ENCODE measurements at places on chromosomes 13 and 19.

GRCh38 chr13:54175466-54175865, 1146.9 kb downstream of the OLFM4 start:
- no peak for DNase-seq

DNA sequence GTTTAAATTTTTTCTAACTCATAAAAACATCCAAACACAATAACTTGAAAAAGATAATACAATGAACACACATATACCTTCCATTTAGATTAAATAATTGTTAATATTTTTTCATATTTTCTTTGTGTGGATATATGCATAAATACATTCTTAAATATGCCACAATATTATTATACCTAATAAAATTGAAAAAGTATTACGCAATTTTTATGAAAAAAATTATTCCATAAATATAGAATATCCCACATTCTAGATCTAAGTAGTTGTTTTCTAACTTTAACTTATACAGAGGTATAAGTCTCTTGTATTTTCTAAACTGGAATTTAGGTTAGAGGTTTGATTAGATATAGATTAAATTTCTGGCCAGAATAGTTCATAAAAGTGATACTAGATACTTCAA, 34.3 kb downstream of the POU4F1 start:
- no peak for DNase-seq

- no peak for DNase-seq
Observed at GRCh38 chr19:33819880-33820781, 23.5 kb downstream of the KCTD15 start.

DNA sequence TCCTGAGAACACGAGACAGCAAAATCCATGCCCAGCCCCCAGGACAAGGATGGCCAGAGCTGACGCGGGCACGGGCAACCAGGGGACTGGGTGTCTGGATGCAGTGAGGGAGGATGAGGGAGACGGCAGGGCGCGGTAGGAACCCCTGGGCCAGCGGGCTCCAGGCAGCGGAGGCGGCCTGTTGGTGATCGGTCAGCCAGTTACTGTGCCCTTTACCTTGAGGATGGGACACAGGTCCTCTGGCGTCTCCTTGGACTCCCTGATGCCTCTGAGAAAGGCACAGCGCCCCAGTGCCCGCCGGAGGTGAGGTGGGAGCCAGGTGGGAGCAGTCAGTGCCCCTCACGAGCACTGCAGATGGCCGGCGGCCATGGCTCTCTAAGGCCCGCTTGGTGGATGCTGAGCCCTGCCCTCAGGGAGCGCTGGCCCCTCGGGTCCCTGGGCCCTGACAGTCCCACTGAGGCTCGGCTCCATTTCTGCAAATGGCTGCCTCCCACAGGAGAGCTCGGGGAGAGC, 31.2 kb downstream of the C13orf46 start:
- no peak for DNase-seq

GRCh38 chr19:48325265-48325910, at the start of gene EMP3:
TSS of gene EMP3 (plus strand) at chr19:48325552. CDS start at chr19:48326845, 1,293 bp downstream.
- no peak for DNase-seq

- no peak for DNase-seq
Observed at GRCh38 chr19:6465006-6465405, 935 bp downstream of the CRB3 start.

DNA sequence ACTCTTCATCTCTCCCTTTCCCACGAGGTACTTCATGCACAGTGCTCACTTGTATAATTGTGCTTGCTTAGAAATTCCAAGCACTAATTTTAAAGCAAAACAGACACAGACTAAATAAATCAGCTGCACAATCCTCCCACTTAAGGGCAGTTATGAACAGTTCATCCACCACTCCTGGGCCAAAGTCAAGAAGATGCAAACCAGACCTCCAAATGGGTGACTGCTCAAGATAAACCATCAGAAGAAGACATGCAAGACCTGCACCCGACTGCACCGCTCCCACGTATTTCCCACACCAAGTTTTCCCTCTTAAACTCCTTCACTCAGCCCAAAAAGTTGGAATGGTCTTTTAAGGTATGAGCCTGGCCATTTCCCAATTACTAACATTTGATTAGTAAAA, 19.9 kb downstream of the ZNF235 start:
- DNase-seq: no peak

GRCh38 chr19:19749117-19749907, 16.4 kb upstream of the ZNF14 start:
- DNase-seq: no peak

- DNase-seq: no peak
Observed at GRCh38 chr19:15177269-15178116, 23.3 kb downstream of the NOTCH3 start.

DNA sequence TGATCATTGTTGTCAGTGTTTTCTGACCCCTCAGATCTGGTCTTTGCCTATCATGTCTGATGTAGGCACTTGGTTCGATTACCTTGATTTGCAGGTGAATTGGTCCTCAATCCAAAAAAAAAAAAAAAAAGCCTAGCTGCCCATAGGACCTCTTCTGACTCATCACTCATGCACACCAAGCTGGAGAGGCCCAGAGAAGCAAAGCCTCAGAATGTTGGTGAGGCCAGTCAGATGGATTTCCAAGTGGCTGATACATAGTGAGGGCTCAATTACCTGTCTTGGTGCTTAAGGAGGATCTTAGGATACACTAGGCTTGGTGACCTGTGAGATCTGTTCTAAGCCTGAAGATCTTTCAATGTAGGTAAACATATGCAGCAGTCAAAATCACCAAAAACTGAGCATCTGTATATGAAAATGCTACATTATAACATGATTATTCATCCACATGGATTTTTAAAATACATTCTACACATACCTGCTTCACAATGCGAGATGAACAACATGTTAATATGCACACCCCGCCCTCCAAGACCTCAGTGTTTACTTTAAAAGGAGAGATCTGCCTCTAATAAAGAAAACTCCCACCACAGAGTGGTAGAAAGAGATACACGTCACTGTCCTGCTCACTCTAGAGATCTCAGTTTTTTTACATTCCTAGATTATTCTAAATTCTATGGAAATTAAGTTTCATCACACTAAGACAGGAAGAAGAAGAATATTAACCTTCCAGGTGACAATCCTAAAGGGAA, 79.9 kb upstream of the RAP2A start:
- DNase-seq: no peak

- no peak for DNase-seq
Observed at GRCh38 chr13:77817521-77817920, 101.1 kb downstream of the EDNRB start.

GRCh38 chr19:2517881-2518601, 42.1 kb downstream of the GADD45B start:
- no peak for DNase-seq

- DNase-seq: no peak
Observed at GRCh38 chr13:64684685-64685431, 2545.3 kb downstream of the PCDH9 start.

- no peak for DNase-seq
Observed at GRCh38 chr19:33580645-33581037, 41.1 kb upstream of the CHST8 start.

DNA sequence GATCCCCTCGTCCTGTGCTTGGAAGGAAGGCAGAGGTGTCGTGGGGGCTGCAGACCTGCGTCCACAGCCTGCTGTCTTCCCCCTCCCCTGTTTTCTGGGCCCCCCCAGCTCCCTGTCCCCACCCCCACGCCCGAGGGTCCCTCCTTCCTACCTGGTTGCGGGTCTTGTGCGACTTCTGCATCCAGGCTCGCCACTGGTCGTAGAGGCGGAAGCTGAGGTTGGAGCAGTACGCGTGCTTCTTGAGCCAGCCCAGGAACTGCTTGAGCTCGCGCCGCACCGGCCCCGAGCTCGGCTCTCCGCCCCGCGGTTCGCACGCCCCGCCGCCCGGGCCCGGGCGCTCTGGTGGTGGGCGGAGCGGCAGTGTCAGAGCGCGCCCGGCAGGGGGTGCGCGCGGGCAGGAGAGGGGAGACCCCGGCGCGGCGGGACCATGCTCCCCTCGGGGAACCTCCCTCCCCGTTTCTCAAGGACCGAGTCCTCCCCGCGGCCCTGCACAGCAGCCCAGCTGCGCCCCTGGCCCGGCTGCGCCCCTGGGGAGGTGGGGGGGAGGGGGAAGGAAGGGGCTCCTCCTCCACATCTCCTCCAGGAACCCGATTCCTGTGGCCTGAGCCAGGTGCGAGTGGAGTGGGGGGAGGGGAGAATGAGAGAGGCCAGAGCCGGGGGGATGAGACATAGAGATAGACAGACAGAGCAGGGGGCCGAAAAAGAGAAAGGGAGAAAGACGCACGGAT, 5.7 kb downstream of the REX1BD start:
- DNase-seq: no peak

GRCh38 chr13:76813000-76813691, 73.1 kb downstream of the KCTD12 start:
- no peak for DNase-seq

All from cortex of kidney (tissue), 1 donor.